Hematopoietic multipotent progenitor cell (in vitro differentiated cells): ENCODE measurements at places on chromosomes 13 and 19. TPM values are rescaled to one million over a fixed set of nuclear protein-coding genes. Genes with fewer than 3 reads are reported as not detected.

The ACP7 gene
- total RNA-seq: not detected

The ACTMAP gene
- 3.8 TPM for total RNA-seq

DNA sequence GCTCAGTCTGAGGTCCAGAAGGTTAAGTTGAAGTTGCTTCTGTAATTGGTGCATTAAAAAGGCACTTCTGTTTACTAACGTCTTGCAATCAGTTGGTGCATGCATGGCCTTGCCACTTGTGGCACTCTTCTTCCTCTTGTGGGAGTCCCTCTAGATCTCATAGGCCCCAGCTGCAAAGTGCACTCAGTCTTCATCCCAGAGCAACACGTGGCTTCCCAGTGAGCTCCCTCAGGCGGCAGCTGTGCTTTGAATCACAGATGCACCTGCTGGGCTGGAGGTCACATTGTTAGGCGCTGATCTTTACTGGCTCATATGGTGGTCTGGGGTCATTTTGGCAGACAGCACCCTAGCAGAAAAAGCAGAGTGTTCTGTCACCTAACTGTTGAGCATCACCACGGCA, 215.7 kb downstream of the ZNF536 start:
- no peak for DNase-seq

GRCh38 chr19:16261584-16262368, 62.9 kb upstream of the KLF2 start:
- DNase-seq: no peak

The ZNF350 gene
- 8.1 TPM for total RNA-seq

- no peak for DNase-seq
Observed at GRCh38 chr19:53037101-53038097, 7.1 kb upstream of the ERVV-2 start.

DNA sequence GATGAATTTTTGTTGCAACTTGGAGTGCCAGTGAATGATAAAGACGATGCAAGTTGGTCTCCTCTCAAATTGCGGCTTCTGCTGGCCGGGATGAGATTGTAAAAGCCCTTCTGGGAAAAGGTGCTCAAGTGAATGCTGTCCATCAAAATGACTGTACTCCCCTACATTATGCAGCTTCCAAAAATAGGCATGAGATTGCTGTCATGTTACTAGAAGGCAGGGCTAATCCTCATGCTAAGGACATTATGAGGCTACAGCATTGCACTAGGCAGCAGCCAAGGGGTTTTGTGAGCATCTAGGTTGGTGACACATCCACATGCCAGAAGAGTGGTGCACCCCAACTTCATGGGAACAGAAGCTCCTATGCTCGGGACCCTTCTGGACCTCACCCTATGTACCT, 22.2 kb upstream of the KLF5 start:
- no peak for DNase-seq

The KLK4 gene
- total RNA-seq: not detected

The IZUMO2 gene
- not detected for total RNA-seq

The EFNB2 gene
- total RNA-seq: 0.81 TPM

GRCh38 chr13:91660076-91660415, 261.6 kb downstream of the GPC5 start:
- DNase-seq: no peak

The PRR20E gene
- total RNA-seq: not detected

GRCh38 chr13:37680137-37680536, 81.6 kb upstream of the POSTN start:
- no peak for DNase-seq

The SIGLEC8 gene
- total RNA-seq: 0.27 TPM

The BRSK1 gene
- total RNA-seq: 3.5 TPM

- DNase-seq: no peak
Observed at GRCh38 chr19:36963280-36963679, 47.1 kb downstream of the ZNF568 start.

DNA sequence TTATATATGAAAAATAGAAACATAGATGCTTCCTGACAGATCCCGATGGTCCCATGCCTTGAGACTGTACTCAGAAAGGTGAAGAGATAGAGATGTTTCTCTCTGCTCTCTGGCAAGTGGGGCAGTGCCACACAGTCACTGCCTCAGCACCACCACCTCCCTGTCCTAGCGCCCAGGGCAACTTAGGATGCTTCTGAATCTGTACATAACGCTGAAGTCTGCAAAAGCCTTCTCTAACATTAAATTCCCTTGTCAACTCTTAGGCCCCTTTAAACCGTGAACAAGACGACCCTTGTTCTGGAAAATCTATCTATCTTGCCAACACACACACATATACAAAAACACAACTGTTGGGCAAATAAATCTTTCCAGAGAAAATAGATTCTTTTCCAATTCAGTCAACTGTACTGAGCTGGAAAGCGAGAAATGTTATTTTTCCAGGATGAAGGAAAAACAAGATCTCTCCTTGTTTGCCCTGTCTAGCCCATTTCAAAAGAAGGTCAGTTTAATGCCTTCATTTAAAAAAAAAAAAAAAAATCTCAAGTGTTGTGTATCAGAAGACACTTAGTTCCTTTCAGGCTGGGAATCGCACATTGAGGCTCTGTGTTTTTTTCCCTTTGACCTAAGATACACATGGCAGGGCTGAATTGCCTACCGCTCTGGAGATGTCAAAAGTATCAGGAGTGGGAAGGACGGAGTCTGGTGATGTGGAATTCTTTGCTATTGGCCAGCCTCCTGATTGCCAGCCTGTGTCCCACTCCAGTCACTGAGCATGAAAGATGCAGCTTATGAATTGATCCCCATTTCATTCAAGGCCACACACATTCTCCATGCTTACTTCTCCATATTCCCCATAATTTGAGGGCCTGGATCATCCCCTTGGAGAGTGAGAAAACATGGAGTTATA, 241.4 kb downstream of the LACC1 start:
- DNase-seq: no peak

The ZNF681 gene
- total RNA-seq: 2.2 TPM

- DNase-seq: peak; percentile 98
Observed at GRCh38 chr19:13104360-13104847, 1.7 kb upstream of the LYL1 start.

The IQCN gene
- 36.1 TPM for total RNA-seq

GRCh38 chr13:30194906-30195305, 112.4 kb downstream of the KATNAL1 start:
- DNase-seq: no peak

The OR7C1 gene
- under 0.01 TPM for total RNA-seq

The UNC13A gene
- total RNA-seq: under 0.01 TPM

The SKA3 gene
- 4.8 TPM for total RNA-seq

The ZNF723 gene
- not detected for total RNA-seq

DNA sequence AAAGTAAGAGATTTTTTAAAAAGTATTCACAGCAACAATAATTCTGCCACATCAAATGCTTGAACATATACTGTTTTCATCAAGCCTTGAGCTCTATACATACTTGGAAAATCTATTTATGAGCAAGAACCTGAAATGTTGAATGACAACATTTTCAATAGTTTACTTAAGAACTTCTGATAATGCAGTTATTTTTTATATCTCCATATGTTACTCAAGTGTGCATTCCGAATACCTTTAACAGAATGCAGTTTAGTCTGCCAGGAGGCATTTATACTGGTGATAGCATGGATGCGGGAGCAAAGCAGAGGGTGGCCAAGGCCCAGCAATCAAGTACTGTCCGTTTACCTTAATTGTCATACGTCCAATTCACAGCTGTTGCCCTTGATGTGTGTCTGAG, 589.5 kb downstream of the KCTD12 start:
- no peak for DNase-seq

The CAPS gene
- total RNA-seq: 11.3 TPM

The SIGLEC12 gene
- 1.1 TPM for total RNA-seq

- no peak for DNase-seq
Observed at GRCh38 chr13:80121038-80121437, 219.9 kb downstream of the SPRY2 start.

GRCh38 chr13:94400874-94401273, 78.6 kb downstream of the DCT start:
- no peak for DNase-seq

The MYH14 gene
- total RNA-seq: under 0.01 TPM

The PNMA8C gene
- 0.27 TPM for total RNA-seq

The ZNF154 gene
- total RNA-seq: 15.1 TPM

- no peak for DNase-seq
Observed at GRCh38 chr19:45938733-45939319, 24.2 kb upstream of the NANOS2 start.
